A549 treated with ZK216348 at 1 μM for 4 hours (cell line): ENCODE measurements at places on chromosomes 5 and 9. TPM values are rescaled to one million over a fixed set of nuclear protein-coding genes. Genes with fewer than 3 reads are reported as not detected.

Gene CBY3
- not detected in 5 replicates for total RNA-seq

Gene OMD
- not detected in 5 replicates for total RNA-seq

Gene IL4
- total RNA-seq, result not detected in 5 replicates

Gene CARD9
- total RNA-seq, result 0.85 to 2.3 TPM (median 1.0 TPM) in 5 replicates

Gene PCDHGB1
- 1.1 to 1.9 TPM (median 1.8 TPM) in 5 replicates for total RNA-seq

Gene TMEM203
- total RNA-seq, result 29.5 to 49.4 TPM (median 47.9 TPM) in 5 replicates

Gene PCDHGB7
- 0.05 to 0.08 TPM (median 0.06 TPM) in 3 of 5 replicates, not detected in the others for total RNA-seq

Gene MYMK
- total RNA-seq, result not detected in 5 replicates

Gene NMUR2
- total RNA-seq, result 0.11 to 0.13 TPM (median 0.11 TPM) in 4 of 5 replicates, not detected in the other

Gene PCDHB7
- total RNA-seq, result 0.06 TPM in 1 of 5 replicates, not detected in the others

Gene AIF1L
- 1.4 to 2.1 TPM (median 1.5 TPM) in 5 replicates for total RNA-seq

Gene HACD4
- total RNA-seq, result 0.69 to 1.1 TPM (median 1.0 TPM) in 5 replicates

Gene CAMK2A
- 0.69 to 1.1 TPM (median 0.98 TPM) in 5 replicates for total RNA-seq

Gene KIF4B
- not detected in 5 replicates for total RNA-seq

Gene USP20
- 5.1 to 6.1 TPM (median 5.4 TPM) in 5 replicates for total RNA-seq
